ENCODE measurements at places on chromosomes 7 and 10. TPM values are rescaled to one million over a fixed set of nuclear protein-coding genes. Genes with fewer than 3 reads are reported as not detected.

Gene RBP3
- polyA plus RNA-seq: 0.05 TPM

Gene OPALIN
- polyA plus RNA-seq: 0.18 TPM

Gene MSMB
- polyA plus RNA-seq: 8.6 TPM

Gene HSPA12A
- 4.4 TPM for polyA plus RNA-seq

Gene SLC26A4
- 0.39 TPM for polyA plus RNA-seq

Gene CPVL
- polyA plus RNA-seq: 112 TPM

Gene LRRC18
- 0.07 TPM for polyA plus RNA-seq

Data from thymus (tissue), 14 donors.